Right cardiac atrium (tissue), 5 donors: ENCODE measurements at places on chromosomes 11 and 22. TPM values are rescaled to one million over a fixed set of nuclear protein-coding genes. Genes with fewer than 3 reads are reported as not detected.

The NAALAD2 gene
- 1.7 TPM for total RNA-seq

The TYR gene
- total RNA-seq: not detected

The ANKK1 gene
- total RNA-seq: not detected

The PPP2R5B gene
- total RNA-seq: 25.1 TPM

The PLAAT3 gene
- total RNA-seq: 136 TPM

The PTPRCAP gene
- total RNA-seq: 2.2 TPM

The OR51I1 gene
- total RNA-seq: not detected

The FGF4 gene
- total RNA-seq: not detected

The MYO7A gene
- 7.0 TPM for total RNA-seq

The ADM2 gene
- not detected for total RNA-seq

The SMIM35 gene
- total RNA-seq: not detected

The CCDC87 gene
- total RNA-seq: 0.62 TPM

The LARGE2 gene
- total RNA-seq: 0.20 TPM

The ARHGAP32 gene
- total RNA-seq: 13.0 TPM

The ME3 gene
- total RNA-seq: 24.0 TPM

The POU2AF3 gene
- 0.21 TPM for total RNA-seq
